NCI-H1417 treated with DMSO at 0.1 percent for 48 hours (cell line): ENCODE measurements at places on chromosomes 7 and 10.

GRCh38 chr10:101238732-101239105 lies 9.5 kb upstream of the LBX1 start:
- no peak for DNase-seq

DNA sequence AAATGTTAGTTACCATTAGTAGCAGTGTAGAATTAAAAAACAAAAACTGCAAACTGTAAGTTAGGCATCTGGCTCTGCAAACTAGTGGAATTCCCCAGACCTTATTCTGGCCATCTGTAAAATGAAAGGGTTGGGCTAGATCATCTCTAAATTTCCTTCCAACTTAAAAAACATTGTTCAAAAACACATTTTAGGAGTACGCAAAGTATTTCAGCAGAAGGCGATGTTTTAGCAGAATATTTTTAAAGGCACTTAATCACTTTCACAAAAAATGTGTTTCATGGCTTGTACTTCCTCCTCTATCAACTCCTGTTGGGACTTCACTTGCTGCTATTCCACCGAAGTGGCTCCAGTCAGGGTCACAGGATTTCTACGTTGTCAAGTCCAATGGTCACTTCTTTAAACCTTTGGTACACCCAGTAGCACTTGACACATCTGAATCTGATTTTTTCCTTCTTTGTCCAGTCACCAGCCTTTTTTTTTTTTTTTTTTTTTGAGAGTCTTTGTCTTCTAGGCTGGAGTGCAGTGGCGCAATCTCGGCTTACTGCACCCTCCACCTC lies 169.0 kb downstream of the AHR start:
- DNase-seq = no peak

DNA sequence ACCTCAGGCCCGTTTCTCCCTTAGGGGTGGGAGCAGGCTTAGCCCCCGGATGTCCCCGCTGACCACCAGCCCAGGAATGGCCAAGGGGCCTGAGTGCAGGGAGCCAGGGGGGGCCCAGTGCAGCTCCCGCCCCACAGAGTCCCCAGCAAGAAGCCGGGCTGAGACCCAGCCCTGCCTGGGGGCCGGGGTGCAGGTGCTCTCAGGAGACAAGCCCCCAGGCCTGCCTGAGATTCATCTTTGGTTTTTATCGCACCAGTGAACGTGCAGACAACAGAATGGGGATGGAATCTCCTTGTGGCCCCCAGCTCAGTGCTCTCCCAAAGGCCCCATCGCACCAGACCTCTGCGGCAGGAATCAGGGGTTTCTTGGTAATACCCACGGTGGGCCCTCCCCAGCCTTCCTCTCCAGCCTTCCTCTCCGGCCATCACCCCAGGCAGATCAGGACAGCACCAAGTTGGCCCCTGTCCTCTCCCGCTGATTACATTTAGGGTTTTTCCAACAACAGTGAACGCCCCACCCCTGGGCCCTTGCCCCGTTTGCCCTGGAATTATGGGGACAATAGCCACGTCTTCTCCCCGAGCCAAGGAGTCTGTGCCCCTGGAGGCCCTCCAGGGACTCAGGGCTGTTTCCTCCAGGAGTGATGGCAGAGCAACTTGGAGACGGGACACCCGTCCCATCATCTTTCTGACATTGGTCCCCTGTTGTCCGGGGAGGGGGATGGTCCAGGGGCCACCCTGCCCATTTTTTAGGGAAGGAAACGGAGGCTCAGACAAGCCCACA lies 22.4 kb downstream of the ADAP1 start:
- no peak for DNase-seq

- DNase-seq = no peak
Observed at GRCh38 chr7:141410353-141411000, 140.7 kb upstream of the AGK start.

DNA sequence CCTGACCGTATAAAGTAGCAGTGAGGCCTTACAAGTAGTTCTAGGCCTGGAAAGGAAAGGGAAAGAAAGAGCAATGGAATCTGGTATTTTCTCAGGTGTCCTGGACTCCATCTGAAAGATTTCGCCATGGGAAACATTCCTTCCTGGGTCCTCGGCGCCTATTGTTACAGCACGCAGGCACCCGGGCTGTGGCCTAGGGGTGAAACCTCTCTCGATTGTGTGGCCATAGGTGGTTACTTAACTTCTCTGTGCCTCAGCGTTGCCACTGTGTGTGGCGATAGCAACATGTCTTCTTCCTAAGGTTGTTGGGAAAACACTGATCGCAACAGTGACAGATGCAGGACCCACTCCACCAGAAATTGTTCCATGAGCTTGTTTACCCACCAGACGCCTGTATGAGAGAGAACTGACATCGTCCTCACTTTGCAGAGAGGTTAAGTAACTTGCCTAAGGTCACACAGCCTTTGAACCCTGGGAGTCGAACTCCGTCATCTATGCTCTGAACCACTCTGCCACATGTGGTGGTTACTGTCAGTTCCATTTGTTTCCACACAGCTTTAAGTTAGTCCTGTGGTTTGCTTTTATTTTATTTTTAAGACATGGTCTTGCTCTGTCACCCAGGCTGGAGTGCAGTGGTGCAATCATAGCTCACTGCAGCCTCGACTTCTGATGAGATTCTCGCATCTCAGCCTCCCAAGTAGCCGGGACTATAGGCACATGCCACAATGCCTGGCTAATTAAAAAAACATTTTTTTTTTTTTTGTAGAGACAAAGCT lies 73.4 kb downstream of the LHPP start:
- DNase-seq = no peak

DNA sequence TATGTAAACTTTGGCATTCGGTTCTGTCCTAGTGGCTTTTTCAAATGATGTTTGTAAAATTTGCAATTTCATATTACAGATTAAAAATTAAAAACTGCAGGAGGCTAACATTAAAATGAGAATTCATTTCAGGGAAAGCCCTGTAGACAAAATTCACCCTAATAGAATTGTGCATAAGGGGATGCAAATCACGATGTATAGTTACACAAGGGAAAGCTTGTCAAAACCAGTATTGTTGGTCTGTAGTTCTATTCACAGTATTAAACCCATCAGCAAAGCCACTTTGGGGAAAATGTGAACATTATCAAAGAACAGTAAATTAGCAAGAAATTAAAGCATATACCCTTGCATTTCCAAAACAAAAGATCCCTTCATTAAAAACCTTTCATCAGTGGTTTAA lies 39.9 kb upstream of the MKI67 start:
- DNase-seq = no peak

- DNase-seq = no peak
Observed at GRCh38 chr7:32943252-32944030, 13.8 kb upstream of the FKBP9 start.

GRCh38 chr7:46781901-46782439 lies 799.9 kb downstream of the TNS3 start:
- DNase-seq = no peak

GRCh38 chr10:122875843-122876466 lies 3.4 kb downstream of the FAM24B start:
- DNase-seq = no peak

DNA sequence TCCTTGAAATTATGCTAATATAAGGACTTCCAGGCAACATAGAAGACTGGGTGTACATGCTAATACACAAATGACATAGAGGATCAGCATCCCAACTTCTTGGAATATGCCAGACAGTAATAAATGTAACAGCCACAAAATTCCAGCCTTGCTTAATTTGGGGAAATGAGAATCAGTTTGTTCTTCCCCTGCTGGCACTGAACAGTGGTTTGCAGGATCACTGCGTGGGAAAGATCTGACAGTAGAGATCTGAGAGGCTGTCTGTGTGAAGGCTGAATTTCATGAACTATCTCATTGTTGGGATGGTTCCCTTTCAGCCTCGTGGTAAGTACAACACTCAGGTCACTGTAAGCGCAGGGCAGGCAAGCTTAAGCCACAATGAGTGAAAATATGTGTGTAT lies 1078.0 kb downstream of the LRMDA start:
- no peak for DNase-seq

DNA sequence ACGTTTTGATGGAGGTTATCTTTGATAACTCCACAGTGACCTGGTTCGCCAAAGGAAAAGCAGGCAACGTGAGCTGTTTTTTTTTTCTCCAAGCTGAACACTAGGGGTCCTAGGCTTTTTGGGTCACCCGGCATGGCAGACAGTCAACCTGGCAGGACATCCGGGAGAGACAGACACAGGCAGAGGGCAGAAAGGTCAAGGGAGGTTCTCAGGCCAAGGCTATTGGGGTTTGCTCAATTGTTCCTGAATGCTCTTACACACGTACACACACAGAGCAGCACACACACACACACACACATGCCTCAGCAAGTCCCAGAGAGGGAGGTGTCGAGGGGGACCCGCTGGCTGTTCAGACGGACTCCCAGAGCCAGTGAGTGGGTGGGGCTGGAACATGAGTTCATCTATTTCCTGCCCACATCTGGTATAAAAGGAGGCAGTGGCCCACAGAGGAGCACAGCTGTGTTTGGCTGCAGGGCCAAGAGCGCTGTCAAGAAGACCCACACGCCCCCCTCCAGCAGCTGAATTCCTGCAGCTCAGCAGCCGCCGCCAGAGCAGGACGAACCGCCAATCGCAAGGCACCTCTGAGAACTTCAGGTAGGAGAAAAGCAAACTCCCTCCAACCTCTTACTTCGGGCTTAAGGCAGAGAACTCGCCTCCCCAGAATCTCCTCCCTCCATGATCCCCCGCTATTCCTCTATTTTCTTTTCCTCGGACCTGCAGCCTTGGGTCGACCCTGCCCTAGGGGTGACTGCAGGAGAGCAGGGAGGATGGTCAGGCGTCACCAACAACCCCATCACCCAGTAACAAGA lies at the start of gene SERPINE1:
Gene SERPINE1 (plus strand): TSS at position 454 of the 809 bp plus-strand sequence. CDS start 1,290 bp downstream, outside the sequence.
- no peak for DNase-seq

DNA sequence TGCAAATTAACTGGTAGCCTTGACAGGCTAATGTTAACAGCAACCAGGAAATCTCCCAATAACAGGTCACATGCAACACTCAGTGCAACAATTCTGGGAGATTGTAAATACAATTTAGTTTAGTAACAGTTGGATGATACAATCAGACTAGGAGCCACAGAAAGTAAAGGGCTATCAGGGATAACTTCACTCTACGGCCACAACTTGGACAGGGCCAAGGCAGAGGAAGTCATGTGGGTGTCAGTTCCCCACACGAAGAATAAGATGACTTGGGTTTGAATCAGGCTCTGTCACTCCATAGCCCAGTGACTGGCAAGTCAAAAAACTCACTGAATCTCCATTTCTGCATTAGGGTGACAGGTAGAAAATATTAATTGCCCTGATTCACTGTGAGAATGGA lies 217.3 kb upstream of the CCDC6 start:
- no peak for DNase-seq

GRCh38 chr10:24303522-24304310 lies 94.8 kb downstream of the KIAA1217 start:
- no peak for DNase-seq

GRCh38 chr10:5643346-5644067 lies 22.9 kb downstream of the ASB13 start:
- no peak for DNase-seq

GRCh38 chr10:87723500-87723899 lies 63.8 kb downstream of the PAPSS2 start:
- no peak for DNase-seq

- DNase-seq = no peak
Observed at GRCh38 chr7:157397731-157398691, 61.2 kb downstream of the DNAJB6 start.

GRCh38 chr7:42883950-42884349 lies 27.9 kb downstream of the C7orf25 start:
- DNase-seq = no peak

GRCh38 chr7:134891262-134891695 lies 95.0 kb upstream of the AGBL3 start:
- peak; percentile 52 for DNase-seq

GRCh38 chr10:3791974-3792633 lies 7.1 kb upstream of the KLF6 start:
- no peak for DNase-seq

- no peak for DNase-seq
Observed at GRCh38 chr10:89329151-89329550, 1.4 kb downstream of the IFIT3 start.

- no peak for DNase-seq
Observed at GRCh38 chr7:4195660-4196059, 486.4 kb upstream of the FOXK1 start.

- no peak for DNase-seq
Observed at GRCh38 chr10:31635415-31636065, 293.1 kb downstream of the ARHGAP12 start.

GRCh38 chr7:117908031-117908795 lies 35.0 kb upstream of the CTTNBP2 start:
- no peak for DNase-seq
